ENCODE measurements at places on chromosomes 7 and 10.

DNA sequence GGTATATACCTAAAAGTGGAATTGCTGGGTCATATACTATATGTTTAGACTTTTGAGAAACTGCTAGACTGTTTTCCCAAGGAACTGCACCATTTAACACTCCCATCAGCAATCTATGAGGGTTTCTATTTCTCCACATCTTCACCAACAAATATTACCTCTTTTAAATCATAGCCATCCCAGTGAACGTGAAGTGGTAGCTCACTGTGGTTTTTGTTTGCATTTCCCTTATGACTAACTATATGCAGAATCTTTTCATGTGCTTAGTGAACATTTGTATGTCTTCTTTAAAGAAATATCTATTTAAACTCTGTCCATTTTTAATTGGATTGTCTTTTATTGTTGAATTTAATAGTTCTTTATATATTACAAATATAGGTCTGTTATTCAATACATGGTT is 115.8 kb upstream of the SEC61G start:
- no peak for DNase-seq

GRCh38 chr10:50480054-50481007 is 143.4 kb downstream of the SGMS1 start:
- no peak for DNase-seq

DNA sequence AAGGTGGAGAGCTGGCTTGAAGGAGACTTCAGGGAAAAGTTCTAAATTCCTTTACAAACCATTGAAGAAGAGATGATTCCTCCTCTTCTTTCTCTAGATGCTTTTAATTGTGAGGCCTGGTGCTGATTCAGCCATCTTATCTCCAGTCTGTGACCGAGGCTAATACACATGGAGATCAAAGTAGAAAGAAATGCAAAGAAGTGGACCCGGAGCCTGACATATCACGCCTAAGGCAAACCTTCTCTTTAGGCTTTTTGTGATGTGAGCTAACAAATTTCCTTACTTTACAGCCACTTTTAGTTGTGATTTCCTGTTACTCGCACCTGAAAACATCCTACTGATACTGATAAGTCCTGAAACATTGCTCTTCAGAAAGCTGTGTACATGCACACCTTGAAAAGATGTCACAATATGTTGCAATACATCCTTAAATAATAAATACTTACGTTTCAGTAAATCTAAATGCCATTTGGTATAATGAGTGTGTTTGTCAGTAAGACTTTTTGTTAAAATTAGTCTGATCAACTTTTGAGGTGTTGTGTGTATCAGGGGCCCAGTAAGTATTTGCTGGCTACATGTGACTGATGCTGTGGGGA is 192.4 kb downstream of the BAMBI start:
- no peak for DNase-seq

GRCh38 chr7:142855114-142855743 is 353 bp downstream of the EPHB6 start:
- no peak for DNase-seq

DNA sequence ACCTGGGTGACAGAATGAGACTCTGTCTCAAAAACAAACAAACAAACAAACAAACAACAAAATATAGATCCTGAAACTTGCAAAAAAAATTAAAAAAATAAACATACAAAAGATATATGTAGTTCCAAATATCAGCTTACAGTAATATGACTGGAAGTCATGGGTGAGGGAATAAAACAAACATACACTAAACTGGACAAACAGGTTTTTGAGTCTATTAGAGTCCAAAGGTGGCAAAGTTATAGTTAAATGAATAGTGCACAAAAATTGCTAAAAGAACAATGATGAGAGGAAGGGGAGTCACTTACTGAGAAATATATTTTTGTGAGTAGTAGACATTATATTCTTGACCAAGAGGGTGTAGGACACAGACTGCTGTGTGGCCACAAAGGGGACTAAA is 16.7 kb upstream of the RSBN1L start:
- DNase-seq = no peak

DNA sequence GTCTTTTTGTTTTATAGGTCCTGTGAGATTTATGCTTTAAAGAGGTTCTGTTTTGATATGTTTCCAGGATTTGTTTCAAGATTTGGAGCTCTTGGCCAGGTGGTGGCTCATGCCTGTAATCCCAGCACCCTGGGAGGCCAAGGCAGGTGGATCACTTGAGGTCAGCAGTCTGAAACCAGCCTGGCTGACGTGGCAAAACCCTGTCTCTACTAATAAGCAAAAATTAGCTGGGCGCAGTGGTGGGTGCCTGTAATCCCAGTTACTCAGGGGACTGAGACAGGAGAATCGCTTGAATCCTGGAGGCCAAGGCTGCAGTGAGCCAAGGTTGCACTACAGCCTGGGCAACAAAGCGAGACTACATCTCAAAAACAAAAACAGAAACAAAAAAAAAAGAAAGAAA is 8.3 kb upstream of the HYAL4 start:
- no peak for DNase-seq

DNA sequence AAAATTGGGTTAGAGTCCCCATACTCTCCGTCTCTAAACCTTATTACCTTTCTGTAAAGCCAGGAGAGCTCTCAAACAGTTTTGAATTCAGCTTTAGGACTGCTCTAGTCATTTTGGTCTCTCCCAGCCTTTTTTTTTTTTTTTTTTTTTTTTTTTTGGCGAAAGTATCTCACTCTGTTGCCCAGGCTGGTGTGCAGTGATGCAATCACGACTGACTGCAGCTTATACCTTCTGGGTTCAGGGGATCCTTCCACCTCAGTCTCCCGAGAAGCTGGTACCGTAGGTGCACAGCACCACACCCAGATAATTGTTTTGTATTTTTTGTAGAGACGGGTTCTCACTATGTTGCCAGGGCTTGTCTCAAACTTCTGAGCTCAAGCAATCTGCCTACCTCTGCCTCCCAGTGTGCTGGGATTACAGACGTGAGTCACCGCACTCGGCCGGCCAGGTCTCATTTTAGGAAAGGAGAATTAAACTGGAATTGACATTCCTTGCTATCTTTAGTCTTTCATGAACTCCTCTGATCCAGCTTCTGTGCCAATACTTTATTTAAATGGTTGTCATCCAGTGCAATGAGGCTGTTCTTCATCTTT is 31.4 kb upstream of the RSU1 start:
- no peak for DNase-seq

DNA sequence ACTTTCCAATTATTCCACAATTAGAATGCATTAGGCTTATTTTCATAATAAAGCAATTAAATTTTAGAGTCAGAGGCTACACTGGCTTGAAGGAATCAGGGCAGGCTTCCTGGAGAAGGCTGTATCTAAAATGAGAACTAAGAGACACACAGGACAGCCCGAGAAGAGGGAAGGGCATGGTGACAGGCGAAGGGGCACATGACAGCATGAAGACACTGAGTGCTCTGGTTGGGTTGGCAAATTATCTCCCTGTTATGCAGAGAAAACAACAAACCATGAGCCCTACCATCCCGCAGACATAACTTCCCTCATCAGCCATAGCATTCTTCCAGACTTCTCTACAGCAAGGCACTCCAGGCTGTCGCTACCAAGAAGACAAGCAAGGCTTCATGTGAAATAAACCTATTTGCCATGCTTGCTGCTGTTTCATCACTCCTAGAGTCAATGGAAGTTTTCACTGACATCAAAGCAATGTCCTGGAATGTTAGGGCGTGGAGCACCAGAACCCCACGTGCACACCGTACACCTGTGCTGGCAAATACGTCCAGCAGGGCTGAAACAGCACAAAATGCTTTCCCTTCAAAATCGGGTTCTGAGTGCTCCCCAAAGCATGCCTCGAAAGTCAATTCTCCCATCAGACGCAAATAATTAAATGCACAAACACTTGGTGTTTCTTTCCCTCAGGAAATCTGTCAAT is 21.3 kb downstream of the VOPP1 start:
- no peak for DNase-seq

GRCh38 chr10:89857431-89858042 is 156.1 kb downstream of the KIF20B start:
- DNase-seq = no peak

DNA sequence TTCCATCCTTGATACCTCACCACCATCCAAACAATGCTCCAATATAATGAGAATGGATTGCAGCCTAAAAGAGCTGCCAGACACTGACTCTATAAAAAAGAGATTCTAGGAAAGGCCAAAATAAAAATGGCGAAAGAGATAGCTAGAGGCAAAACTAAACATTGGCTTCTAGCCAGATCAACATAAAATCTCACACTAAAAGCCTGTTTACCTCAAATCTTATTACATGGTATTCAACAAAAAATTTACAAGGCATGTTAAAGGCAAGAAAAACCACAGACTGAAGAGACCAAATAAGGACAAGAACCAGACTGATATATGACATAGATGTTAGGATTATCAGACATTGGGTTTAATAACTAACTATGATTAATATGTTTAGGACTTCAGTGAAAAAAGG is 1127.0 kb downstream of the DNAJB9 start:
- DNase-seq = no peak

DNA sequence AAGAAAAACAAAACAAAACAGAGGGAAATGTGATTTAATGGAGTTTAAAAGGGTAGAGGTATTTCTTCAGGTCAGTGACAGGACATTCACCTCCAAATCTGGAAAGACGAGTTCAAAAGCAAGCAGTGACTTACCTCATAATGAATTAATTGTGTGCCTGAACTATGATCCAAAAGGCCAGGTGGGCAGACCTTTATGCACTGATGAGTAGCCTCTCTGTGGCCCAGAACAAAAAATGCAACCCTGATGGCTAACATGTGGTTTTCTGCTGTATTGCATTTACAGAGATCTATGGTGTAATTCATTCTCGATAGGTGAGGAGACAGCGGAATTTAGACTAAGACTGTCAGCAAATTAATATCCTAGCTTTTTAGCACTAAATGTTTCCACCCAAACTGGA is 142.0 kb downstream of the HDAC9 start:
- DNase-seq = no peak

- DNase-seq = no peak
Measured at GRCh38 chr10:105409370-105409769, 768.3 kb downstream of the SORCS3 start.

- DNase-seq = no peak
Measured at GRCh38 chr7:51021906-51022570, 239.3 kb upstream of the GRB10 start.

- no peak for DNase-seq
Measured at GRCh38 chr10:126729314-126729870, 58.9 kb upstream of the C10orf90 start.

GRCh38 chr7:124909808-124910207 is 19.8 kb downstream of the POT1 start:
- no peak for DNase-seq

DNA sequence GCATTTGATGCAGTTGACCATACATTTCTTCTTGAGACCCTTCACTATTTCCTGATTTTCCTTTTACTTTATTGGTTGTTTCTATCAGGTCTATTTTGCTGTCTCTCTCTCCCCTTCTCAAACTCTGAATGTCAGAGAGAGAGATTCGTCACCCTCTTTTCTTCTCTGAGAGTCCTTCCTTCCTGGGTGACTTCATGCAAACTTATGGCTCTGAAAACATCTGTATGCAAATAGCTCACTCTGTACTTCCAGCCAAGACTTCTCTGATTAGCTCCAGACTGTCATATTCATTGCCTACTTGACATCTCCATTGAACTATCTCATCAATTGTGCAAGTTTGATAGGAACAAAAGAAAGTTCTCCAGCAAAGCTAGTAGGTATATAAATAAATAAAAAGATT is 191.7 kb upstream of the KLF6 start:
- no peak for DNase-seq

DNA sequence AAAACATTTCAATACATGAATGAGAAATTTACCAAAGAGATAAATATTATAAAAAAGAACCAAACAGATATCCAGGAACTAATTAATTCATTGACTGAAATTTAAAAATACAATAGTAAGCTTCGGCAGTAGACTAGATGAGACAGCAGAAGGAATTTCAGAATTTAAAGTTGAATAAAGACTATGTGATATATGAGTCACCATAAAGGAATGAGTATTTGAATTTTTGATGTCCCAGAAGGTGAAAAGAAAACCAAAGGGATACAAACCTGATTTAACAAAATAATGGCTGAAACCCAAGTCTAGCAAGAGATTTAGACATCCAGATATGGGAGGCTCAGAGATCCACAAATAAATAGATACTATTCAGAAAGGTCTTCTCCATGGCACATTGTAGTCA is 623.9 kb upstream of the FOXK1 start:
- DNase-seq = no peak

DNA sequence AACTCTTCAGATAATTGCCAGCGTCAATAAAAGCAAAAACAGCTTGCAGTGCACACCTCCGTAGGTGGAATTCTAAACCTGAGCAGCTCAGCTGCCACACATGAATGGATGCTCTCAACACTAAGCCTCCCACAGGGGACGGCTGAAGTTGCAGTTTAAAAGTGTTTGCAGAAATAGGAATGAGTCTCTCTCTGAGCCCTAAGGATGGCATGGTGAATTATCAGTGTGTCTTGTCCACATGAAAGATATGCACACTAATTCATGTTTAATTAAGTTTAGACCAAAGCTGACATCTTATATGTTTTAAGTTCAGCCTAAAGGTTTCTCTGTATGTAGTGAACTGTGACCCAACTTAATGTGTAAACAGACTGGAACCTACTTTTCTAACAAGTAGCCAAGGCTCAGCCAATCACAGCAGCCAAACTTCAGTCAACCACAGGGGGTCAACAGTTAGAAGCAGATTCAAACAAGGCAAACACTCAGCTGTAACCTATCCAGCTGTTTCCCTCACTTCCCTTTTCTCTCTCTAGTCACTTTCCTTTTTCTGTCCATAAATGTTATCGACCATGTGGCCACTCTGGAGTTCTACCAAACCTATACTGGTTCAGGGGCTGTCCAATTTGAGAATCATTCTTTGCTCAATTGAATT is 38.1 kb downstream of the CTTNBP2 start:
- DNase-seq = no peak

GRCh38 chr10:131961777-131962662 is 19.7 kb downstream of the BNIP3 start:
- no peak for DNase-seq

DNA sequence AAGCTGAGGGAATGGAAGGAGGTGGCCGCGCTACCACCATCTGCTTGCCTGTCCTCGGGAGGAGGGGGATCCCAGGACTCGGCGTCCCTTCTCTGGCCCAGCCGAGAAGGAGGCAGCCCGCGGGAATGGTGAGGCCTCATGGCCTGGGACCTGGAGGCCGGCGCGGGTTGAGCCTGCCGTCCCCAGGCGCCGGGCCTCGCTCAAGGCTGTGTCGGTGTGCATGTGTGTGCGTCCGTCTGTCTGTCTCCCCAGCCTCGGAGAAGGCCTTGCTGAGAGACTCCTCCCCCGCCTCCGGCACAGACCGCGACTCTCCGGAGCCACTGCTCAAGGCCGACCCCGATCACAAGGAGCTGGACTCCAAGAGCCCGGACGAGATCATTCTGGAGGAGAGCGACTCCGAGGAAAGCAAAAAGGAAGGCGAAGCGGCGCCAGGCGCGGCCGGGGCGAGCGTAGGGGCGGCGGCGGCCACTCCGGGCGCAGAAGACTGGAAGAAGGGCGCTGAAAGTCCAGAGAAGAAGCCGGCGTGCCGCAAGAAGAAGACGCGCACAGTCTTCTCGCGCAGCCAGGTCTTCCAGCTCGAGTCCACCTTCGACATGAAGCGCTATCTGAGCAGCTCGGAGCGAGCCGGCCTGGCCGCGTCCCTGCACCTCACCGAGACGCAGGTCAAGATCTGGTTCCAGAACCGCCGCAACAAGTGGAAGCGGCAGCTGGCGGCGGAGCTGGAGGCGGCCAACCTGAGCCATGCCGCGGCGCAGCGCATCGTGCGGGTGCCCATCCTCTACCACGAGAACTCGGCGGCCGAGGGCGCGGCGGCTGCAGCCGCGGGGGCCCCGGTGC is 1.3 kb downstream of the HMX3 start:
- peak; percentile 55 for DNase-seq

All from activated CD4-positive, alpha-beta T cell treated with anti-CD3 and anti-CD28 coated beads for 48 hours (primary cell).